ENCODE measurements at places on chromosomes 11 and 22.

GRCh38 chr22:45777046-45777851, 105.6 kb downstream of the ATXN10 start:
- peak; percentile 86 for DNase-seq

- no peak for DNase-seq
Observed at GRCh38 chr11:94194712-94195111, 66.1 kb downstream of the PANX1 start.

DNA sequence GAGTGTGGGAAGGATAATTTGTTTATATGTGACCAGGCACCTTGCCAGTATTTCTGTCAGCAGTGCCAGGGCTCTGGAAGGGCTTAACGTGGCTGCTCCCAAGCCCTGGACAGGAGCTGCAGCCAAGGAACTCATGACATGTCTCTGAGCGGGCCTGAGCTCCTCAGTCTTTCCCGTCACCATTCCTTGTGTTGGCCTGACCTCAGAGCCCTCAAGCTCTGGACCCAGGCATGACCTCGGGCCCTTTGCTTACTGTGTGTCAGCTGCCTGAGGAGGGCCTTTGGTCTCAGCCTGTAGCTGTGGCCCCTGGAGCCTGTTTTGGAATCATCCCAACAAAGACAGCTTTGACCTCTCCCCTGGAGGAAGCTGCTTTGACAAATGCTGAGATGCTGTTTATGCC, 264.1 kb upstream of the PLET1 start:
- DNase-seq, result no peak

DNA sequence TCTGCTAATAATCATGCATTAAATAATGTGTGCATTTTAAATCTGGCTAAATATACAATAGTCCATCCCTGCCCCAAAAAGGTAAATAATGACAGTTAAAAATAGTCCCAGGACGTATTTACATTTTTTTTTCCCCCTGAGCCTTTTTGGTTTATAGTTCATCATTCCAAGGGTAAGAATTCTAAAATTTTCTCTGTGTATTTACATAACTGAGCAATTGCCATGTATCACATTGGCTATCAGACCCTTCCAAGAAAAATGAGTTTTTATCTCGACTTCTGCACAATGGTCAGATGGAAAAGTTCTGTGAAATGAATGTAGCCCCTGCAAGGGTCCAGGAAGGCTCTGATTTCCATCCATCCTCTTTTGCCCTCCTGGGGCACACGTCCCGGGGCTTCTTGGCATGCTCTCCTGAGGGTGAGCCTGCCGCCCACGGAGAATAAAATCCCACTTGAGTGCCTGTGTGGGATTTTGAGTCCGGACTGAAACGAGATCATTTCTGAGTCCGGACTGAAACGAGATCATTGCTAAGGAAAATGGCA, 94.1 kb upstream of the ANO1 start:
- no peak for DNase-seq

DNA sequence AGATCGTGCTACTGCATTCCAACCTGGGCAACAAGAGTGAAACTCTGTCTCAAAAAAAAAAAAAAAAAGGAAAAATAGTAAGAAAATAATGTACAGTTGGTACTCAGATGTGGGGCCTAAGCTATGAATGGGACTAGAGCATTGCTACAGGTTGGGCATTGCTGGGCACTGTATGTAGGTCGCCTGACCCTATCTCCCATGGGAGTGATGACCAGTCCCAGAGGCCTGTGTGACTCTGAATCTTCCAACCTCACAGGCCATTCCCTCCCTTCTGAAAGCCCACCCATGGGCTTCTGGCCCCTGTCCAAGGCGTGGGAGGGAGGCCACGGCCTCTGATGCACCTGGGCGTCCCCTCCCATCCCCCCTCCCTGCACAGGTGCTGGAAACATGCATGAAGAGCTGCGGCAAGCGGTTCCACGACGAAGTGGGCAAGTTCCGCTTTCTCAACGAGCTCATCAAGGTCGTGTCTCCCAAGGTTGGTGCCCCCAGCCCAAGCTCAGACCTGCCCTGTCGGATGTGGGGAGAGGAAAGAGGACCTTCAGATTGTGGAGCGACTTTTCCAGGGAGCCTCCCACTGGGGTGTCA, 9.5 kb downstream of the GGA1 start:
- DNase-seq, result no peak

DNA sequence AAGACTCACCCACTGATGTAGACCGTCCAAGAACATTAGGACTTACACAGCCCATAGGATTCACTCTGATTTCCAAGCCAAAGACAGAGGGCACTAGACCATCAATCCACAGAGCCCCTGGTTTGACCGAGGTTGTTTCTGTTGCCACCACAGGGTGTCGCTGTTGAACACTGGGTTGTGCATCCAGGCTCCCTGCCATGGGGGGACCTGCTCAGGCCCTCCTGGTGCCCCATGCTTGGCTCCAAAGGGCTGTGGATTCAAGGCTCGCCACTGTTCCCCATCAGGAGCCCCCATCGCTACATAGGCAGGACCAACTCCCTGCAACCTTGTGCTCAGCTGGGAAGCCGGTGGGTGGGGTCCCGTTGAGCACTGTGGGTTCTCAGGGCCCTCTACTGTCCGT, 128.0 kb upstream of the ANO1 start:
- no peak for DNase-seq

DNA sequence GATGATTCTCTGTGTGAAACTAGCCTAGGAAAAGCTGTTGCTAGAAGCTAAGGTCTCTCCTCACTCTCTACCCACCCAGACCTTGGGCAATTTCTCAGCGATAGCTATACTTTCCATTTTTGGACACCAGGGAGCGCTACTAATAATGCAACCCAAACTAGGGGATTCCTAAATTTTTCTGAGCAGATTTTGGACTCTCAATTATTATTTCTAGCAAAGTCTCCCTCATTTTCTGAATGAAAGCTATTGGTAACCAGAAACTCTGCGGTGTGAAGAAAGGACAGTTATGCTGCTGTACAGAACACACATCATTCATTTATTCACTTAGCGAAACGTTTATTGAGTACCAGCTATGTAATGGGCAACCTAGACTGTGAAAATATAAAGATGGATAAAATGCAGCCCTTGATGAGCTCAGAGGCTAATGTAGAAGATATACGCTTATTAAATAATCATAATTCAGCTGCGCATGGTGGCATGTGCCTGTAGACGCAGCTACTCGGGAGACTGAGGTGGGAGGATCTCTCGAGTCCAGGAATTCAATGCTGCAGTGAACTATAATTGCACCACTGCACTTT, 6.1 kb upstream of the STIM1 start:
- DNase-seq, result no peak

GRCh38 chr11:8221046-8221723, 42.5 kb downstream of the LMO1 start:
- no peak for DNase-seq

- no peak for DNase-seq
Observed at GRCh38 chr11:116731097-116731761, 41.6 kb downstream of the BUD13 start.

- no peak for DNase-seq
Observed at GRCh38 chr11:132563050-132563449, 969.3 kb downstream of the OPCML start.

GRCh38 chr11:96168623-96169022, 174.4 kb downstream of the MAML2 start:
- peak; percentile 81 for DNase-seq

DNA sequence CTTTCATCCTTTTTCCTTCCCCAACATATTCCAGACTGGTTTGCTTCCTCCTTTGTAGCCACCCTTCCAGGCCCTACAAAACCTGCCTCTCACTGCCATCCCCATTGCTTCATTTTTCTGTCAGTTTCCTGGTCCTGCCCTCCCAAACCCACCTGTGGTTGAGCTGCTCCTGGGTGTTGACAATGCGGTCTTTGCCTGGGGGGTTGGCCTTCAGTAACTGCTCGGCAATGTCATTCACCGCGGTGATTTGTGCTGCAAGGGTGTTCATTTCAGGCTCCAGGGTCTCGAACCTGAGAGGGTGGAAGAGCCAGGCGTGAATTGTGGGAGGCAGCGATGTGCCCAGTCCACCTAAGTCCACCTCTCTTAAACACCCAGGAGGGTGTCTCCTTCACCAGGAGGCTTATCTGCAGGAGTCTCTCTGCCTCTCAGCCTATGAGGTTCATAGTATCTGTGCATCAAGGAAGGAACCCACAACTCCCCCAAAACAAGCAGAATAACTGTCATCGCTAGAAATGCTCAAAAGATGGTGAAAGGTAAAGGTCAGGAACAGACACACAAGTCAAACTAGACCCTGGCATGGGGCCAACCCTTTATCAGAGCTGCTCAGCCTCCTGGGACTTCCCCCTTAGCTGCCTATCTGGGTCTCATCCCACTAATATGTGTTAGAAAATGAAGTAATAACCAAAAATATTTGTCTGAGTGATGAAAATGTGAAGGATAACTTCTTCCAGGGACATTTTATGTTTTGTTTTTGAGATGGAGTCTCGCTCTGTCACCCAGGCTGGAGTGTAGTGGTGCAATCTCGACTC, 23.9 kb upstream of the RBM4B start:
- no peak for DNase-seq

- DNase-seq, result no peak
Observed at GRCh38 chr11:21912285-21912684, 280.6 kb upstream of the ANO5 start.

DNA sequence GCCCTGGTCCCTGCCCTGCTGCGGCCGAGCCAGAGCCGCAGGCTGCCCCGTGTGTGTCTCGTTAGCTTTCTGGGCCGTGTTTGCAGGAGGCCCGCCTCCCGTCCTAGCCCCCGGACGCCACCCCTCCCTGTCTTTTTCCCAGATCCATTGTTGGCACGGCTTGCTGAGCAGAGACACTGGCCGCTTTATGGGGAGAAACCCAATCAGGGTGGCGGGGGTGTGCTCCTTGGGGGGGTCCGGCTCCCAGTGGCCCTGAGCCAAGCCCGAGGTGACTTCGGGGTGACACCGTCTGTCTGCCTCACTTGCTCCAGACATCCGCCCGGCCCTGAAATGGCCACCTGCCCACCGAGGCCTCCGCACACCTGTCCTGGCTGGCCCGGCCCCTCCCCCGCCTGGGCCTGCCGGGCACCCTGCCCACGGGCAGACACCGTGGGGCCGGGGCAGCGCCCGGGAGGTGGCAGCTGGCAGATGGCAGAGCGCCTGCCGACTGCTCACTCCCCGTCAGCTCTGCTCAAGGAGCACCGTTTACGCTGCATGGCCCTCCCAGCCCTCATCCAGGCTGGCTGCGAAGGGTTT, 43.1 kb upstream of the PPARA start:
- DNase-seq, result no peak

DNA sequence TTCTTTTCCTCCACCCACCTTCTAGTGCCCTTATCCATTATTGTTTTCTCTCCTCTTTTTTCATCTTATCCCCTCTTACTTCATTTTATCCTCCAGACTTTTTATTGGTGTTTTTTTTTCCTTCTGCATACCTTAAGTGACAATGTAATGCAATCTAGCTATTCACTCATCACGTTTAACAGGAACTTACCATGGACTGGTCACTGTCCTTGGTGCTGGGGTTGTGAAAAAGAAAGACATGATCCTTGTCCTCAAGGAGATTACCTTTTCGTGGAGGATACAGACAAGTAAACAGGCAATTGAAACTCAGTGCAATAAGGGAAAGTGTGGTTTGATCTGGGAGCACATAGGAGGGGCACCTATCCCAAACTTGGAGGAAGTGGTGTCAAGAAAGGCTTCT, 20.7 kb downstream of the SYT9 start:
- DNase-seq, result no peak

DNA sequence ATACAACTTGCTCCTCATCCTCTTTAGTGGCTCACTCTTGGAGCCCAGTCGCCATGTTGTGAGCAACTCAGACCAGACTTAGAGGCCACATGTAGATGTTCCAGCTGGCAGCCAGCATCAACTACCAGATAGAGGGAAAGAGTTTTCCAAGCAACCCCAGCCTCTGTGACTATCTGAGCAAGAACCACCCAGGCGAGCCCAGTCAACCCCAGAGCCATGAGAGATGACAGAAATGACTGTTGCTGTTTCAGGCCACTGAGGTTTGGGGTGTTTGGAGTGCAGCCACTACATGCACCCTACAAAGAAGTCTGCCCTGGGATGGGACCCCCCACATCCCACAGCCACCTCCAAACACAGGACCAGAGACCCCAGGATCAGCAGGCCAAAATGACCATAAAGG, 24.8 kb upstream of the CLDN5 start:
- DNase-seq, result no peak

DNA sequence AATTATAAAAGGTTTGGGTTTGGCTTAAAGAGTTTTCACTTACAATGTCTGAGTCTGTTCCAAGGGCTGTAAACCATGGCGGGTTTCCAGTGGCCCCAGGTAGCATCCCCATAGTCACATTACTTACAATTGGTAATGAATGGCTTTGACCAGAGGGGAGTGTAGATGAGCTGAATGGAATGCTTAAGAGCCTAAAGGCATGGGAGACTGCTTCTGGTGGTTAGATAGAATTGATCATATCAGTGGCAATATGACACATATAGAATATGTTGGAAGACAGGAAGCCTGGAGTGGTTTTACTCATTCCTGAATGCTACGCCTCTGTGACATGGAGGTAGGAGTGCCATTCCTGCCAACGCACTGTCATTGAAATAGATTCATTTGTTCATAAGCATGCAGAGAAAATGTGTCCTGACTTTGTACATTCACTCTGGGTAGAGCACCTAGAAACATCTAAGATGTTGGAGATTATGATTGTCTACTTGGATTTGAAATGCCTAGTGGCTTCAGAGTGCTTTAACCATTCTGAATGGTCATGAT, 183.3 kb downstream of the BLID start:
- DNase-seq, result no peak

- DNase-seq, result no peak
Observed at GRCh38 chr22:33130473-33130872, 72.3 kb upstream of the SYN3 start.

- DNase-seq, result no peak
Observed at GRCh38 chr11:18367431-18367830, 26.9 kb upstream of the LDHA start.

DNA sequence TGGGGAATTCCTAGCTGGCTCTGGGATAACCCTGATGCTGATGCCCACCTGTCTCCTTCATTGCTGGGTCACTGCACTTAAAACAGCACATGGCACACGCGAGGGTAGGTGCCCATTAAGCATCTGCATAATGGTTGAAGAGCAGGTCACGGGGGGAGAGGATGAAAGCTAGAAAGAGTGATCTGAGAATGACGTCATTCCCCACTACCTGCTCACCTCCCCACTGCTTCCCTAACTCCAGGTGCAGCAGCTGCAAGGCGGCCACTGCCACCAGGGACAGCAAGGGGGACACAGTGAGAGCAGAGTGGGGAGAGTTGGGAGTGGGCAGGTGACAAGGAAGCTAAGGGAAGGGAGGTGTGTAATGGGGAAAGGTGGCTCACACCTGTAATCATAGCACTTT, 27.0 kb downstream of the ADA2 start:
- no peak for DNase-seq
